ENCODE measurements at places on chromosomes 1 and 21.

DNA sequence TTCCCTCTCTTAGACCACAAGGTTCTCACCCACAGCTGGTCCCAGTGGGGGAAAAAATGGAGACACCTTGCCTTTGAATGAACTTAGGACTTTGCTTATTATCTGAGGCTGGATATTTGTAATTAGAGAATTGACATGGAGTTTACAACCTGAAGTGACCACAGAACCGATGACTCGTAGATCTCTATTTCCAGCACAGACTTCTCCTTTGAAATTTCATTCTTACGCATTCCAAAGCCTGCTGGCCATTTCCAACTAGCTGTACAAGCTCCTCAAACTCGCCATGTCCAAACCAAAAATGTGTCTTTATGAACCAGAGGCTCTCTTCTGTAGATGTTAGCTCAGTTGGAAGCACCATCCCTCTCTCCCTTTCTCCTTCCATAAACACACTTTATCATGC is 12.0 kb downstream of the RAB7B start:
- no peak for DNase-seq

DNA sequence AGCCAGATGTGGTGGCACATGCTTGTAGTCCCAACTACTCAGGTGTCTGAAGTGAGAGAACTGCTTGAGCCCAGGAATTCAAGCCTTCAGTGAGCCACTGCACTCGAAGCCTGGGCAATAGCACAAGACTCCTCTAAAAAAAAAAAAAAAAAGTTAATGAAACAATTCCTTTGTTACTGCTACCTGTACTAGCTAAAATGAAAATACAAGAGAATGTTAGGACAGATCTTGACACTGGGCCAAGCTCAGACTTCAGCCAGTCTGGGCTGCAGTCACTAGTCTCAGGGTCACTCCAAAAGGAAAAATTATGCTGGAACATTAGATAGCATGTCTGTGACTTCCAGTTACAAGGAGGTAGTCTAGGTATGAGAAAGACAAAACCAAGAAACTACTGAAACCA is 56.5 kb downstream of the TRIM33 start:
- DNase-seq: no peak

DNA sequence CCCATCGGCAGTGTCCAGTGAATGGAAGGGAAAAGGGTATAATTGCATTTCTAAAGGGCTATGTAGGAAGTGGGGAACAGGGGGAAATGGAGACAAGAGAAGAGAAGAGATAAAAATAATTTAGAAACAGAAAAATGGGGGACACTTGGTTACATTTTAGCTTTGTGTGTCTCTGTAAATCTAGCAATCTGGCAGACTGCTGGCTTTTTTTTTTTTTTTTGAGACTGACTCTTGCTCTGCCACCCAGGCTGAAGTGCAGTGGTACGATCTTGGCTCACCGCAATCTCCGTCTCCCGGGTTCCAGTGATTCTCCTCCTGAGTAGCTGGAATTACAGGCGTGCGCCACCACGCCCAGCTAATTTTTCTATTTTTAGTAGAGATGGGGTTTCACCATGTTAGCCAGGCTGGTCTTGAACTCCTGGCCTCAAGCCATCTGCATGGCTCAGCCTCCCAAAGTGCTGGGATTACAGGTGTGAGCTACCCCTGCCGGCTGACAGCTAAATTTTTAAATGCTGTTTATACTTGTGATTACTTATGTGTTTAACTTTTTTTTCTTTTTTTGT is 53.4 kb downstream of the AGPAT3 start:
- DNase-seq: no peak

DNA sequence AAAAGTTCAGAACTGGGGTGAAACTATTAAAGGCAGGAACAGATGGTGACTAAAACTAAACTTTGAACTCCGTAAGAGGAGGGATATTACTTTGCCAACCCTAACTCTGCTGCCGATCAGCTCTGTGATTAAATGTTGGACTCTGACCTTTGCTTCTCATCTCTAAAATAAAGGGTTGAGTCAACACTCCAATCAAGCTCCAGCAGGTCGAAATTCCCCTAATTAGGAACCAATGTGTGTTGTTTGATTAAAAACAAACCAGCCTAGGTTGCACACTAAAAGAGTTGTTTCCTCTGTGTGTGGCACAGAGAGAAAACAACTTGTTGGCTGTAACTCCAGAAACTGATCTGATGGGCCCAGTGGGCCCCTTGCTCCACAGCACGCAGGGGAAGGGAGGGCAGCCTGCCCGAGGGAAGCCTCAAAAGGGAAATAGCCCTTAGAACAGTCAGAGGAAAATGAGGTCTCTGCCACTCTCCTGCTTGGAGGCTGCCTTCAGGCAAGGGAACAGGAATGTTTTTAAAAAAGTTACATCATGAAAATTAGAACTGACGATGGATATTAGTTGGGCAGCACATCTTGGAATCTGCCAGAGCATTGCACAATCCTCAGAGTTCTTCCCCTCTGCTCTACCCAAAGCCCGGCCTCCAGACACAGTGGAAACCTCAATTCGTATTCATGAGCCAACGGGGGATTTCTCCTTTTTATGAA is 69.3 kb downstream of the KCTD3 start:
- DNase-seq: peak; percentile 30

DNA sequence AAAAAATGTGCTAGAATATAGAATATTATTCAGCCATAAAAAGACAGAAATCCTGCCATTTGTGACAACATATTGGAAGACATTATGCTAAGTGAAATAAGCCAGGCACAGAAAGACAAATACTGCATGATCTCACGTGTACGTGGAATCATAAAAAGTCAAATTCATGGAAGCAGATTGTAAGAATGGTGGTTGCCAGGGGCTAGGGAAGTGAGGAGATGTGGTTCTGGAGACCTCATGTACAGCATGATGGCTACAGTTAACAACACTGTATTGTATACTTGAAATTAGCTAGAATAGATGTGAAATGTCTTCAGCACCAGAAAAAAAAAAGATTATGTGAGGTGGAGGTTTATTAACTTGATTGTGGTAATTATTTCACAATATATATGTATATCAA is 166.4 kb downstream of the ZZZ3 start:
- no peak for DNase-seq

GRCh38 chr1:40153073-40153770 is 8.0 kb upstream of the RLF start:
- no peak for DNase-seq

DNA sequence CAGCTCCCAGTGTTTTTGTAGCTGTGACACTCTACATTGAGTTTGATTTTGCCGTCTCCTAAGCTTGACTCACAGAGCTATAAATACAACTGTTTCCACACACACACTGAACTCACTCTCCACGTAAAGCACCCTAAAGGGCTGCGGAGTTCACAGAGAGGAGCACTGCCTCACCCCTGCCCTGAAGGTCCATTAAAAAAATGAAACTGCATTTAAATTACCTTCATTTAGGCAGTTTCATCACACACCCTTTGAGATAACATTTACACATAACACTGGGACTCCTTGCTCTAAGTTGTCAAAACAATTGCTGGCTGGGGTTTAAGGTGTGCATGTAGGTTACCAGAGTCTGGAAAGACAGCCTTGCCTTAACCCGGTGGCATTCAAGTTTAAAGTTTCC is 137.1 kb upstream of the MAGI3 start:
- no peak for DNase-seq

GRCh38 chr21:40060083-40060677 is 192.9 kb downstream of the PCP4 start:
- no peak for DNase-seq

DNA sequence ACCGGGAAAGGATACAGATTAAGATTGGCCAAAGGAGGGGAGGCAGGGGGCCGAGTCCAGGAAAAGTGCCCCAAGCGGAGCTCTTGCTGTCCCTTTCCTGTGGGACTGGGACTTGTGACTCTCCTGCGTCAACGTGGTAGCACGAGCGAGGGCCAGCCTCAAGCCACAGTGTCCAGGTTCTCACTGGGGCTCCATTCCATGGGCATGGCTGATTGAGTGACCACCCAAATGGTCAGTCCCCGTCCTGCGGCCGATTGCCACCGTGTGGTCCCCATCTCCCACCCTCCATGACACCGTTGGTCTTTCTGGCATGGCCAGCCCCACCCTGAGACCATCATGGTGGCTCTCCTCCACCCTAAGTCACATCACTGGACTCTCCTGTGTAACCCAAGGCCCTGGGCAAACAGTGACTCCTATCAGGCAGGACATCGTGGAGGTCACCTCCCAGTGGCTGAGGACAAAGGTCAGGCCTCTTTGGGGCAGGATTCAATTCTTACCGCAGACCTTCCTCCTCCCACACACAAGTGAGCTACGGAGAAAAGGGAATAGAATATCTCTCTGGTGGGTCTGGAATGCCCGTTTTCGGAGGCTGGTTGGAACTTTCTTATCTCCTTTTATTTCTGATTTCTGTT is 8.9 kb upstream of the C1orf174 start:
- no peak for DNase-seq

DNA sequence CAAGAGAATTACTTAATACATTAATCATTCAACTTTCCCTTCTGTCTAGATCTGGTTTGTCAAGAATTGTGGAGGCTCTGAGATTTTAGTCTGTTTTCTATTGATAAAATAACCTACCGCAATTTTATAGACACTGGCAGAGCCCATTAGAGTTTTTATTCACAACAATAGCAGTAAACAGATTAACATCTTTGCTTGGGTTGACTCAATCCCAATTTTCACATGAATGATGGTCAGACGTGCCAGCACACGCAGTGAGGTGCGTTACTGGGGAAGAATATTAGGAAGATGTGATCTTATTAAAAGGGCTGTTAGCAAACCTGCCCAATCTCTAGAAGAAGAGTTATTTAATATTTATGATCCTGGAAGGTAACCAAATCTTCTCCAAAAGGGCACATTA is 736.6 kb downstream of the MRPL39 start:
- DNase-seq: no peak

- no peak for DNase-seq
Observed at GRCh38 chr1:183214021-183214970, 28.2 kb downstream of the LAMC2 start.

- peak; percentile 44 for DNase-seq
Observed at GRCh38 chr1:16324456-16324890, 27.8 kb downstream of the FBXO42 start.

- no peak for DNase-seq
Observed at GRCh38 chr1:25631750-25632485, 15.3 kb downstream of the MAN1C1 start.

DNA sequence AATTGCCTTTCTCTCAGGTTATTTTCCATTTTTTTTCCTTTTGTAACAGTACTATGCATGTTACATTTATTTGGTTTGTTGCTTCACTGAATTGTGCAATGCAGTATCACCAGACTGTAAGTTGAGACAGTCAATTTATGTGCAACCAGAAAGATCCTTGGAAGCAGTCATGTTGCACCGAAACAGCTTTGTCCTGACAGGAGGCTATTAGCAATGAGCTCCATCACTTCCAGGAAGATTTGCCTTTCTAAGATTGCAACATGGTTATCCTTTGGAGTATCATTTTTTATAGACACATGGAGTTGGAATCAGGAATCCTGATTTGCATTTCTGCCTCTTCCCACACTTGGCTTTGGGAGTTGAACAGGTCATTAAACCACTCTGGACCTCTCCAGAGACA is 84.5 kb upstream of the ST6GALNAC5 start:
- no peak for DNase-seq

- DNase-seq: no peak
Observed at GRCh38 chr1:183272390-183272848, 86.4 kb downstream of the LAMC2 start.

DNA sequence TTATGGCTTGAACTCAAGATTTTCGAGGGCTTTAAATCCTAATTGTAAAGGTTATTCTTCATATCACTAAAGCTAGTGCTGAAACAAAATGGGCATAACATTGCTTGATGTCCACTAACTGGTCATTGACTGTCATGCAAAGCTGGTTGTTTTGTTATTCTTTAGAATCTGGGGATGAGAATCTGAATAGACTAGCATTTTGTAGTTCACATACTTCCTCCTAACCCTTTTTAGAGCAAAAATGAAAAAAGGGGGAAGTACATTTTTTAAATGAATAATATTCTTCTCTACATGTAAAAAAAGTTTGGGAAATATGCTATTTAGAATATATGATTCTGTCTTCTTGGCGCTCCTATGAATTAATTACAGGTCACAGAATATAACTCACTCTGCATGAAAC is 72.2 kb upstream of the HMCN1 start:
- DNase-seq: no peak

DNA sequence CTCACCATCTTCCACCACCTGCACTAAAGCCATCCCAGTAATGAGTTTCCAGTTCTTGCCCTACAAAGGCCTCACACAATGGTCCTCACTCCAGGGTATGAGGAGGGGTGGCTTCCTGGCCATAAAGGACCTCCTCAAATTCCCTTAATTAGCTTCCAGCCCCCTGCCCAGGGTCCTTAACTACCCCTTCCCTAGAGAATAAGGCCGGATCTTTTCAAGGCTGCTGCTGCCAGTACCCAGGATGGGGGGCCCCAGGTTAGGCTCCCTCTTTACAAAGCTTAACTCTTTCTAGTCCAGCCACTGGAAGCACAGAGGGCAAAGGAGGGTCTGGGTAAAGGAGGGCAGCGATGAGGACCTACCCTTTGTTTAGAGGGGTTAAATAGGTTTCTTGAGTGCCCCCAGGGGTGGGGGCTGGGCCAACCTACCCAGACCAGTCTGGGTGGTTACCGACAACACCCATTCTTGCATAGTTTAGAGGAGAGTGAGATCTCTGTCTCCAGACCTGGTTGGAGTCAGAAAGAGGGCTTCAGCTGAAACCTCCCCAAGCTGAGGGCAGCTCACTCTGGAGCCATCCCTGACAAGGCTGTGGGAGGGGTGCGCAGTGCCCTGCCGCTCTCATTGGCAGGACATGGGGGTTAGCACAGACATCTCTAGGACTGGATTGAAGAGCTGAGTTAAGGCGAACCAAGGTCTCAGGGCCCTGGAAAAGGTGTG is 7.1 kb downstream of the BLACAT1 start:
- no peak for DNase-seq

GRCh38 chr1:82007804-82008203 is 207.1 kb downstream of the ADGRL2 start:
- no peak for DNase-seq

DNA sequence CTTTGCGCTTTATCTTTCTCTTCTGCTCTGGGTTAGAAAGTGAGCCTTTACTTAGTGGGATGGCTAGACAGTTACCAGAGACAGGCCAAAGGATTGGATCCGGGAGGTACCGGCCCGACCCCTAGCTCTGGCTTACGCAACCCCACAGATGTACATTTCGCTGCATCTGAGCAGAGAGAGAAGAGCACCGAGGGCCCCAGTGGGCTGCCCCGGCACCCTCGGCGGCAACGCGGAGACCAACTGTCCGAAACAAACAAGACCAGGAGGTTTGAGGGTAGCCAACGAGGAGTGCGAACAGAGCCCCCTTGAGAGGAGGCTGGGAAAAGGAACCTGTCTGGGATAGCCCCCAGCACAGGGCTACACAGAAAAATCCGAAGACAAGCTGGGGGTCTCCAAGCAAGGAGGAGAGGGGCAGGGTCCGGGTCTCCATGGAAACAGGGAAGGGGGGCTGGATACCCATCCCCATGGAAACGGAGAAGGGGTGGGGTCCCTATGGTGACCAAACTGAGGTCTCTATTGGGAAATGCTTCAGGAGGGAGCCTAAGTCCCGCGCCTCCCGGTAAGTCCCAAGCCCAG is 373 bp downstream of the MTF1 start:
- DNase-seq: no peak

DNA sequence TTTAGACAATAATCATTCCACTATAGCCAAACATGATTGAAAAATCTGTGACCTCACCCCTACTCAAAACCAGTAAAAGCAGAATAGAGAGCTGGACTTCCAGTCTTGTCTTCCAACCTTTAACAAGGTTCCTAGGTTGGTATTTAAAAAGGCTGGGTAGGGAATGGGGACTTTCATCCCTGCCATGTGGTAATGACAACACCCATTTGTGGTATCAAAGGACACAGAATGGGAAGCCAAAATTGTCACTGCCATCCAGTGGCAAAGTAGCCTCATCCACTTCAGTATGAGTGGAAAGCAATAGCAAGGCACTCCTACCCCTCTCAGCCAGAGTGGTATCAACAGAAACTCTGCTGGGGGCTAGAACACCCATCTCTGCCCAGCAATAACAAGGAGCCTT is 33.9 kb downstream of the UCHL5 start:
- no peak for DNase-seq

Measured in femur (tissue), 1 donor.